ENCODE measurements at places on chromosomes 7 and 10.

GRCh38 chr7:34100661-34101060, 195.3 kb downstream of the BMPER start:
- no peaks in the 10 kb centered on the region for H3K27me3 ChIP-seq
- no peaks in the 10 kb centered on the region for H3K36me3 ChIP-seq
- no peaks in the 10 kb centered on the region for H3K4me1 ChIP-seq
- H3K4me3 ChIP-seq = no peak overlapping the region
- no peak overlapping the region for H3K27ac ChIP-seq

DNA sequence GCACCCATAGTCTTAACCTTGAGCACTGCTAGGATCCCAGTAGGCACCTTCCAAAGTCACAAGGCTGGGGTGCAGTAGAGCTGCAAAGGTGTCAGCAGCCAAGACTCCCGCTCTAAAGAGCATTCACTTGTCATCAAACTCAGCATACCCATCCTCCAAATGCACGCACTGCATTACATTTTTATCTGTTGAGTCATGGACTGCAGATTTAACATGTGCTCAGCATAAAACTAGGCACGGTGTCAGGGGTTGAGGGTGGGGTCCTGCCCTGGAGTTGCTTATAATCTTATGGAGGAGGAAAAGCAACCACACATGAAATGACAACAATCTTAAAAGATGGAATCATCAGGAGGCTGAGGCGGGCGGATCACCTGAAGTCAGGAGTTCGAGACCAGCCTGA, 102.6 kb downstream of the PARP12 start:
- no peaks in the 10 kb centered on the region for H3K27me3 ChIP-seq
- no peaks in the 10 kb centered on the region for H3K4me1 ChIP-seq
- no peaks in the 10 kb centered on the region for H3K36me3 ChIP-seq
- no peak for DNase-seq

- H3K27me3 ChIP-seq = no peaks in the 10 kb centered on the region
- DNase-seq = no peak
- H3K27ac ChIP-seq = no peak overlapping the region
- H3K36me3 ChIP-seq = no peaks in the 10 kb centered on the region
- no peaks in the 10 kb centered on the region for H3K4me1 ChIP-seq
Measured at GRCh38 chr7:7761340-7761973, 43.0 kb upstream of the RPA3 start.

DNA sequence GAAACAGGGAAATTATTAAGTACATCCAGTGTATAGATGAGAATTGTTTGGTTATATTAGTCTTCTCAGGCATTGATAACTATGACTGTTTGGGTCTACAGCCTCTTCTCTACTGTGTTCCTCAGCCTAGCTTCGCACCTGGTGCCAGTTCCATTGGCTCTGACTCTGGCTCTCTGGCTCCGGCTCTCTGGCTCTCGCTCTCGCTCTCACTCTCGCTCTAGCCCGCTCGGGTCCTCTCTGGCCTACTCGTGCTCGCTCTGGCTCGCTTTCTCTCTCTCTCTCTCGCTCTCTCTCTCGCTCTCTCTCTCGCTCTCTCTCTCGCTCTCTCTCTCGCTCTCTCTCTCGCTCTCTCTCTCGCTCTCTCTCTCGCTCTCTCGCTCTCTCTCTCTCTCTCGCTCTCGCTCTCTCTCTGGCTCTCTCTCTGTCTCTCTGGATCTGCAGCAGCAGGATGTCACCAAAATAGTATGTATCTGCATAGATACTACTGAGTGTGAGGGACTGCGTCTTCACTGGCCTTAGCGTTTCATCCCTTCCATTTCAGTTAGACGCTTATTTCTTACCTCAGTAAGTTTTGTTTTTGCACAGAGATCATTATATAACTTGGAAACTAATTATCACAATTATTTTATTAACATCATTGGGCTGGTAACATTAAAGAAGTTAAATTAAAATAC, 6.5 kb upstream of the SSBP1 start:
- peaks cover 4% of the 10 kb centered on the region for H3K4me1 ChIP-seq
- no peak overlapping the region for H3K4me3 ChIP-seq
- H3K27ac ChIP-seq = no peak overlapping the region
- H3K27me3 ChIP-seq = no peaks in the 10 kb centered on the region

DNA sequence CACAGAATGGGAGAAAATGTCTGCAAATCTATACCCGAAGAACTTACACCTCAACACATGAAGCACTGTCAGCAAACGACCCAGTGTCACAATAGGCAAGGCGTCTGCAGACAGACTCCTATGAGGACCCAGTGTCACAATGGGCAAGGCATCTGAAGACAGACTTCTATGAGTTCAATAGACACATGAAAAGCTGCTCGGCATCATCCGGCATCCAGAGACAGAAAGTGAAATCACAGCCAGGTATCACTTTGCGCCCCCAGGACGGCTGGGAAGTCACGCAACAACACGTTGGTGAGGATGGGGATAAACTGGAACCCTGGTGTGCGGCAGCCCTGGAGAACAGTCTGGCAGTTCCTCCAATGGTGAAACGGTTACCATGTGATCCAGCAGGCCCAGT, 273.2 kb downstream of the ELFN1 start:
- no peaks in the 10 kb centered on the region for H3K27me3 ChIP-seq
- peaks cover 4% of the 10 kb centered on the region for H3K4me1 ChIP-seq
- no peak overlapping the region for H3K4me3 ChIP-seq

DNA sequence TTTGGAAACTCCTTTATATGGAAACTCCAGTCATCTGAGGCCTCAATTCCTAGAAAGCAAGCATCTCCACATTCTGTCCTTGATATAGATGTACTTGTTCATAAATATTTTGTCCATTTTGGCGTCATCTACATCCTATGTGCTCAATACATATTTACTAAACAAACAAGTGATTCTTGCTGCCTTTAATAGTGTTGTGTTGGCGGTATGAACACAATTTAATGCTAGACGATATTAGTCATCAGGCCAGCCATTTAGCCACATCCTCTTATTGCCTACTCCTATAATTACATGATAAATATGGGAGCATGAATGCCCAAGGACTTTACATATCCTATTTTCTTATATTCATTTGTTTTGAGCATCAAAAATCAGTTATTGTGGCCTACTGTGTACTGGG, 18.5 kb upstream of the IFRD1 start:
- no peaks in the 10 kb centered on the region for H3K36me3 ChIP-seq
- H3K27ac ChIP-seq = no peak overlapping the region
- H3K4me3 ChIP-seq = no peak overlapping the region
- H3K4me1 ChIP-seq = peaks cover 5% of the 10 kb centered on the region
- no peaks in the 10 kb centered on the region for H3K27me3 ChIP-seq

- peaks cover 38% of the 10 kb centered on the region for H3K36me3 ChIP-seq
- no peak for DNase-seq
- H3K4me3 ChIP-seq = no peak overlapping the region
- no peaks in the 10 kb centered on the region for H3K27me3 ChIP-seq
- no peak overlapping the region for H3K27ac ChIP-seq
Measured at GRCh38 chr7:95424716-95425115, 10.1 kb downstream of the PON2 start.

GRCh38 chr7:27205325-27206280, 5.7 kb upstream of the HOXA13 start:
- H3K4me1 ChIP-seq = peaks cover 4% of the 10 kb centered on the region
- peaks cover 100% of the 10 kb centered on the region for H3K27me3 ChIP-seq

DNA sequence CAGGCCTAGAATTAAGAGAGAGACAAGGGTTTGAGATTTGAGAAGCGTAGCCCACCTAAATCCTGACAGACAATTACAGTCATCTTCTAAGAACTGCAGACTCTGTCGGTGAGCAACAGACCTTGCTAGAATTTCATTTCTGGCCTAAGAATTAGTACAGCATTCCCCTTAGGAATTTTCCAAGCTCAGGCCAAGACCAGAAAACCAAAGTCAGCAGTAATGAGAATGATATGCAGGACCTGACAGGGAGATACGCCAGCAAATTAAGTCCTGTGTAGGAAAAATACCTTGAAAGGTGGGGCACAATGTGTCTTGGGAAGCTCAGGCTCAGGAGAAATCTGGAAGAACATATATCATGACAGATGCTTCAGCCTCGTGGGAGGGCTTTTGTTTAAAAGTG, 52.7 kb upstream of the HERPUD2 start:
- no peaks in the 10 kb centered on the region for H3K27me3 ChIP-seq
- H3K27ac ChIP-seq = no peak overlapping the region
- no peaks in the 10 kb centered on the region for H3K4me1 ChIP-seq
- no peak for DNase-seq
- H3K36me3 ChIP-seq = no peaks in the 10 kb centered on the region

GRCh38 chr7:78924581-78924980, 528.9 kb downstream of the MAGI2 start:
- H3K36me3 ChIP-seq = no peaks in the 10 kb centered on the region
- no peak for DNase-seq
- no peak overlapping the region for H3K27ac ChIP-seq
- H3K4me3 ChIP-seq = no peak overlapping the region
- no peaks in the 10 kb centered on the region for H3K4me1 ChIP-seq

- H3K4me3 ChIP-seq = no peak overlapping the region
- no peak for DNase-seq
- H3K27ac ChIP-seq = no peak overlapping the region
- no peaks in the 10 kb centered on the region for H3K27me3 ChIP-seq
- no peaks in the 10 kb centered on the region for H3K36me3 ChIP-seq
- H3K4me1 ChIP-seq = no peaks in the 10 kb centered on the region
Measured at GRCh38 chr10:122830273-122830964, 15.2 kb downstream of the CUZD1 start.

GRCh38 chr10:27660711-27661110, 84.9 kb downstream of the MKX start:
- H3K27me3 ChIP-seq = no peaks in the 10 kb centered on the region
- H3K4me1 ChIP-seq = no peaks in the 10 kb centered on the region
- H3K36me3 ChIP-seq = no peaks in the 10 kb centered on the region
- no peak overlapping the region for H3K4me3 ChIP-seq

DNA sequence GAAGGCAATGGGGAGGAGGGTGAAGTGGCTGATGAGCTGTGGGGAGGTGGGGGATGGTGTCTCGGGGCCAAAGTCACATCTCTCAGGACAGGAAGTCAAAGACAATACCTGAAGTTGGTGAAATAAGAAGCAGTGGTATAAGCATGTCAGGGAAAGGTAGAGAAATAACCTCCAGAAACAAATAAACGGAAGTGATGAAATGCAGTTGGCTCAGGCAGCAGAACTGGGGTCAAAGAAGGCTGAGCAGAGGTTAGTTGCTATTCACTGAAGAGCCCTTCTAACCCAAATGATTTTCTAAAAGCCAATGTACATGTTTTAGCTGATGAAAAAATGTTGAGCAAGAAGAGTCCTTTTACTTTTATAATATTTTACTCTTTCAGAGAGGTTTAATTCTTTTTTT, 78.6 kb upstream of the ADRB1 start:
- peaks cover 9% of the 10 kb centered on the region for H3K4me1 ChIP-seq
- DNase-seq = no peak
- H3K27ac ChIP-seq = no peak overlapping the region
- H3K36me3 ChIP-seq = no peaks in the 10 kb centered on the region
- H3K4me3 ChIP-seq = no peak overlapping the region

DNA sequence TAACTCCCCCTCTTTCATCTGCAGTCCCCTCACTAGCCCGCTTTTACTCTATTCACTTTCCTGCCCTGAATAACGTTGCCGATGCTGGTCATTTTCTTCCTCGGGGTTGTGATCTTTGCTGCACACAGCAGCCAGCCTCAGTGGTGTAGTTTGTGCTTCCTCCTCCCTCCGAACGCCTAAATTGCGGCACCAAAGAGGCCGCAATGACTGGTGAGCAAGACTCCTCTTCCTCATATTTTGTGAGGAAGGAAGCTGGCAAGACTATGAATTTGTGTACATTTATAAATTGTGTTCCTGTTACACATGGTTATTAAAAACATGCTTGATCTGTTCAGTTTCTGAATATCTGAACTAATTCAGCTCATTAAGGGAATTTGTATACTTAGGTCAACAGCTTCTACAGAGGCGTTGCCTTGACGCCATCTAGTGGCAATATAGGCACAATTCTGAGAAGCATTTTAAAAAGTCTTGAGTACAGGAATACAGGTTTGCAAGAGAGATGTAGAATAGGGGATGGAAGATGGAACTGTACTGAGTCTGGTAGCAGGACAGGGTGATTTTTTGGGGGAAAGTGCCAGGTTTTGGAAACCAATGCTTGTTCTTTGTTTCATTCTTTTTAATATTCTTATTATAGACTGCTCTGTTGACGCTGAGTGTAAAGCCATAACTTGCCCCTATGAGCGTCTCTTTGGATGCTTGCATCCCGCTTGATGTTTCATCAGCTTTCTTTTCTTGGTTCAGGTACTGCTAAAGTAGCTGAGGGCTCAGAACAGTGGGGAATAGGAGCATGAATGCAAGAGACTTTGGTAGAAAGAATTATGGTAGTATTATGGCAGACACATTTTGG, 4.1 kb upstream of the TAS2R5 start:
- no peaks in the 10 kb centered on the region for H3K27me3 ChIP-seq
- peak; percentile 51 for DNase-seq
- no peak overlapping the region for H3K4me3 ChIP-seq
- H3K36me3 ChIP-seq = peaks cover 20% of the 10 kb centered on the region
- no peaks in the 10 kb centered on the region for H3K4me1 ChIP-seq

- H3K4me3 ChIP-seq = no peak overlapping the region
- no peak for DNase-seq
- H3K4me1 ChIP-seq = no peaks in the 10 kb centered on the region
- no peaks in the 10 kb centered on the region for H3K27me3 ChIP-seq
Measured at GRCh38 chr10:60335708-60336107, 54.0 kb downstream of the ANK3 start.

Measured in endodermal cell (in vitro differentiated cells).